ENCODE measurements at places on chromosomes 7 and 10.

DNA sequence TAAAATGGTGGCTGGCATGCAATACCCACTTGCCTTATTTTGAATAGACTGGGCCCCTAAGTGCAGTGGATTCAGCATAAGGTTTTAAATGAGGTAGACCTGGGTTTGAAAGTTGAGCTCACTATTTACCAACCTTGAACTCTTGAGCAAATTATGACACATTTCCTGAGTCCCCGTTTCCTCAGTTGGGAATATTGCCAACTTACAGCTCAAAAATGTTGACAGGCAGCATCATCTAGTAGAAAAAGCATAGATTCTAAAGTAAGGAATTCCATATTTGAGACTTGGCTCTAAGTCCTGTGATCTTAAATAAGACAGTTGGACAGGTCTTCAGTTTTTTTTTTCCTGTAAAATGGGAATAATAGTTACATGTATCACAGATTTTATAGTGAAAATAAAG, 305.5 kb downstream of the ACTR3B start:
- DNase-seq: no peak

GRCh38 chr7:127894588-127894987, 136.6 kb downstream of the LRRC4 start:
- no peak for DNase-seq

- DNase-seq: no peak
Observed at GRCh38 chr10:78664929-78665553, 403.7 kb upstream of the ZMIZ1 start.

DNA sequence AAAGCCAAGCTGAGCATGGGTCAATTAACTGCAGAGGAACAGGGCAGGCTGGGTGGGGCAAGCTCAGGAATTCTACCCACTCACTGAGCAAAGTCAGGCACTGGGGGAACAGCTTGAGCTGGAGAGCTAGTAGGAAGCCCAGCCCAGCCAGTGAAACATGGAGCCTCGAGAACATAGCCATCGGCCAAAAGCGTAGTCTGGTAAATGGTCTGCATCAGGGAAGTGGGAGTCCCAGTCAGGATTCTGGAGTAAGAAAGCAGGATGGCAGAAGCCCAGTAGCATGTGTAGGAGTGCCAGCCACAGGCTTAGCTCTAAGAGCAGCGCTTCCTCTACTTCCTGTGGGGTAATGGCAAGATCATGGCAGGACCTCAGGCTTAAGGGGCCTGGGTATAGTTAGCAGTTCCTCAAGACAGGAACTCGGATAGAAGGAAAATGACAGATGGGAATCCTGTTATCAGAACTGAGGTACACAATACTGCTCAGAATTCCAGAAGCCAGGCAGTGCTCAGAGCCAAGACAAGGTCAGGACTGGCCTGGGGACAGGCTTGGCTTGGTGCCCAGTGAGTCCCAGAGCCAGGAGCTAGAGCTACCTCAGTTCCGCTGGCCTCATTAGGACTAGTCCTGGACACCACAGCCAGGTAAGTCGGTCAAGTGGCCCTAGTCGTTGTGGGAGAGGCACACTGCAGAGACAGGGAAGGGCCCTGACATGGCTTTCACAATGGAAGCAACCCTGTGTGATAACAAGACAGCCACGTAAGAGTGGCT, 65.4 kb upstream of the MXI1 start:
- DNase-seq: no peak

DNA sequence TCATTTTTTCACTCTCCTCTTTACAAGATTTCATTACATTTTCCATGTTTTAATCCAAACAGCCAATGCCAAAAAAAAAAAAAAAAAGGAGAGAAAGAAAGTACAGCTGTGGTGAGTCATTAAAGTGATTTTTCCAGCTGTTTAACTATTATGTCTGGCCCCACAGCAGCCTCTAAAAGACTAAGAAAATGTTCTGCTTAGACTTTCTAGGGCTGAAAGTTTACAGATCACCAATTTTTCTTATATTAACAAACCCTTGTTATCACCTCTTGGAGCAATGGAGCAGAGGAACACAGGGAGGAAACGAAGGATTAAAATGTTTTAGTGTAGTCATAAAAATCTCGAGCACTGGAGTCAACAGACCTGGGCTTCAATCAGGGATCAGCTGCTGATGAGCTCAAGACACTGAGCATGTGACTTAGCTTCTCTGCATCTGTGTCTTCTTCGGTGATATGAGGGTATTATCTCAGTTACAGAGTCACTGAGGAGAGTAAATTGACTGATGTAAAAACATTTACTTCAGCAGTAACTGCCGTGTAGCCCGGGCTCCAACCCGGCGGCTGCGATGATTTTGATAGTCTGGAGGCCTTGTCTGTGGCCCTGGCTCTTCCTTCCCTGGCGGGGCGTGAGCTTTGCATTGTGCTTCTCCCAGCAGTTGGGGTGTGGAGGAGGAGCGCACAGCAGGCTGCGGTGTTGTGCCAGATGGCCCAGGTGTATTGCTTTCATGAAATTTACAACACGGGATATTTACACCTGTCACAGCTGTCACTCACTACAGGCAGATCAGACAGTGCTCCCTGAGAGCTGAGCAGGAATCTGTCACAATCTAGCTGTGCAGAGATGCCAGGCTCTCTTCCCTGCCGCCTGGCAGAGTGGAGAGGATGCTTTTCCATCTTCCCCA, 298.3 kb upstream of the FZD8 start:
- no peak for DNase-seq

DNA sequence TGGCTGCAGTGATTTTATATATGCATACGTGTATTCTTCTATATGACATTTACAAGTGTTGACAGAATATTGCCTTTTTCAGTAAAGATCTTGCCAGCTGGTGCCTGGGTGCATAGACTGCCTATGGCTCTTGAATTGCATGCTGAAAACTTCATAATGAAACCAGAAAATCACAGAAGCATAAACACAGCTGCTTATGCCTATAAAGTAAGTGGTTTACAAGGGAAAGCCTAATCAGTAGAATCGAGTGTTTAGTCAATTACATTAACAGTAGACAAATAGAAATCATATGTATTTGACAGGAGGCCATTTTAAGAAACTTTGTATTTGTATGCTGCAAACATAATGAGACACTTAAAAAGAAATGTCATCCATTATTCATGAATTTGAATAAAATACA, 82.5 kb downstream of the TMEM168 start:
- DNase-seq: no peak

DNA sequence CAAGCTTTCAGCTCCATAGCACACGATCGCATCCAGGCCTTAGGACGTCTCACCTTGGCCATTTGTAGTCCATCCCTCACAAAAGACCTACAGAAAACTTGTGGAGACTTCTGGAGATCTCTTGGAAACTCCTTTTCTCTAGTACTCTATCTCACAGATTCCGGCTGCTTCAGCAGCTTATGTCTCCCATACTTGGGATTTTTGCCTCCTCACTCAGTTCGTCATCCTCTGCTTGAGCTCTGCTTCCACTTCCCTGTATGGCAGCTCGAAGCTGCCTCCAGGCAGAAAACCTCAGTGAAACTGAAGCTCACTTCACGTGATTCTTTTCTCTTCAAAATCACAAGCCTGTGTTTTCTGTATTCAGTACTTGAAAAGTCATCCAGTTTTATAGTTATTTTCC, 178.7 kb upstream of the GDF10 start:
- DNase-seq: no peak

GRCh38 chr10:10403762-10404161, 613.9 kb upstream of the CELF2 start:
- DNase-seq: peak; percentile 36

- no peak for DNase-seq
Observed at GRCh38 chr7:79862447-79863210, 272.0 kb upstream of the GNAI1 start.

DNA sequence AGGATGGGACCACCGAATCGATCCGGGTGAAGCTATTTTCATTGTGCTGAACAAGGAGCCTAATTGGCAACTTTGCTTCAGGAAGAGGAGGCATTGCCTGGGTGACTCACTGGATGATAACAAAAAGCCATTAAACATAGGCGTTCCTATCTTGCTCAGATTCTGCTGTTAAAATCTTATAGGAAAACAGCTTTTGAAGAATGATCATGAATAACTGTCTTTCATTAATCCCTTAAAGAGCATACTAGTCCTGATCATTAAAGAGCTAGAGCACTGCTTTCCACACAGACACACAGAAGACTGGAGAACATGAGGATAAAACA, 174.2 kb upstream of the IMMP2L start:
- no peak for DNase-seq

DNA sequence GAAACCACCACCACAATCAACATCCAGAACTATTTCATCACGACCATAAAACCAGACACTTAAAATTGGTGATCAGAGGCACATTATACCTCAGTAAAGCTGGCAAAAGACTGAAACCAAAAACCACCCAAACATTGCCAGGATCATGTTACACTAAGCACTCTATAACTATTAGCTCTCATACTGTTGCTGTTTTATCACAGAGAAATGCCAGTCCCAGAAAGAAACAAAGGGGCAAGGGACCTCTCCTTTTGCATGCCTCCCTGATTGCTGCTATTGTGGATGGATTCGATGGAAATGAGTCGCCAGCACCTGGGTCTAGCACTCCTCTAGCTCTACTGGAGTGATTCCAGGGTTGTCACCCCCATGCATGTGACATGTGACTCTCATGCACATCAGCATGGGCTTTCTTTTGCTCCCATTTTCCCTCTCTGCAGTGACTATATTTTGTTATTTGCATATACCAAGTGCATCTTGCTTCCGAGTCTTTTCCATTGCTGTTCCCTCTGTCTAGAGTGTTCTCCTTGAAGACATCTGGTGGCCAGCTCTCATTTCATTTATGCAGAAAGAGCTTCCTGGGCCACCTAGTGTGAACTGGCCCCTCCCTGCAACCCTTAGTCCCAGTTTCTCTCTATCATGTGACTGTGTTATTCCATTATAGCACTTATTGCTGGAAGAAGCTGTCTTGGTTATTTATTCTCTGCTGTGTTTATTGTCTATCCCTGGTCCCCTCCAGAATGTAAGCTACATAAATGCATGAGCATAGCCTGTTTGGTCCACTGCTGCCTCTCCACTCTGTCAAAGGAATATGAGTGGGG, 300.6 kb downstream of the PLXNA4 start:
- DNase-seq: no peak

DNA sequence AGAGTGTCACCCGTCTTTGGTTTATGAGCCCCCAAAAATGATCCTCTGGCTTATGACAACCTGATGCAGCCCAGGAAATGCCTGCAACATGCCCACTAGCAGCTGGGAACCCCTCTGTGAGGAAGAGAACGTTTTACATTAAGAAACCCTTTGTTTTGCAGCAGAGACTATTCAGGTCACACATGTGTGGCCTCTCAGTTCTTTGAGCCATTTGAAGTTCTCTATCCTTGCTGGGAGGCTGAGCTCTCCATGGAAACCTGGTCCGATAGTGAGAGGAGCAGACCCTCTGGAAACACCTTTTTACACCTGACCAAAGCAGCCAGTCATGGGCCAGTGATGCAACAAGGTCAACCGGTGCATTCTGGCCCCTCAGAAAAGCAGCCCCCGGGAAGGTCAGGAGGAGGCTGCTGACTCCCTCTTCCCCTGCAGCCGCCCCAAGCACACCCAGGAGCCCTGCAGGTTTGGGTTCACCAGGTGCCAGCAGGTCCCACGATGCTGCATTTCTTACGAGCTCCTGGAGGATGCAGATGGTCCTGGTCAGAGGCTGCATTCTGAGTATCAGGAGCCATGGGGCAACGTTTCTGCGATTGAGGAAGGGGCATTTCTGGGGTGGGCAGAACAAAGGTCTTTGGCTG, 134.3 kb downstream of the ZMYND11 start:
- no peak for DNase-seq

- no peak for DNase-seq
Observed at GRCh38 chr7:17456541-17456940, 158.1 kb downstream of the AHR start.

- DNase-seq: no peak
Observed at GRCh38 chr7:91378131-91378530, 113.9 kb downstream of the FZD1 start.

DNA sequence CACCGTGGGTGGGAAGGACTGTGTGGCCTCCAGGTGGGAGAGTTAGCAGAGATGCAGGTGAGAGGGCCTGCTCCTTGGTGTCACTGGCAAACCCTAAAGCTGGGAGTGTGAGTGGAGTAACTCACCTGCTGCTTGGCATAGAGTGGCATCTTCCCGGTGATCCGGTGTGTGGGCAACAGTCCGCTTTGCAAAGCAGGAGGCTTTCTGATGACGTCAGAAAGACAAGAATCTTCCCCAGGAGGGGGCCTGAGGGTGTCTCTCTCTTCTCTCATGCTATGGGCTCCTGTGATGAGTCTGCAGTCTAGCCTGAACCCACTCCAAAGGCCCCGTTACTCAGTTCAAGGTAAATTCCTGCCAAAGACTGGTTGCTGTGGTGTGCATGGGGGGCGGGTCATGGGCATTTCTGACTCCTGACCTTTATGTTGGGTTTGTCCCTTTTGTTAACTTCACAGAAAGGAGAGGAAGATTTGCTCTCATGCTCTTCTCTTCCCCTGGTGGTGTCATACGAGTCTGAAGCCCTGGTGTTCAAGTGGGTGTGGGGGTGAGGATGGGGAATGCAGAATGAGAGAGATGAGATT, 187.9 kb downstream of the GATA3 start:
- no peak for DNase-seq

- no peak for DNase-seq
Observed at GRCh38 chr7:73740771-73741170, 2.2 kb upstream of the ABHD11 start.

DNA sequence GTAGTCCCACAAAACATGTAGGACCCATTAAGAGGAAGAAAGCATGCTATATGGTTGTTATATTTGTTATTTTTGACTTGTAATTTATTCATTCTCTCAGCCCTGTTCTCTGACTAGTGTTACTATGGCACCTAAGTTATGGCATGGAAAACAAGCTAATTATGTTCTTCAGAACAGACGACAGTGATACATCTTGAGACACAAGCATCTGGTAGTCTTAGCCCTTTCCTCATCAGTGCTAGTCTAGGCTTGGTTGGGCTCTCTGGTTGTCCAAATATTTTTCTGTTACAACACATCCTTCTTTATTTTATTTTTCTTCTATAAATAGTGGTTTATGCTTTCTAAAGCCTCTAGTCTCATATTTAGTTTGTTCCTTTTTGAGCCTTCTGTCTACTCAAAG, 308.3 kb upstream of the KAT6B start:
- no peak for DNase-seq

GRCh38 chr10:78109210-78109609, 75.5 kb downstream of the RPS24 start:
- DNase-seq: no peak

DNA sequence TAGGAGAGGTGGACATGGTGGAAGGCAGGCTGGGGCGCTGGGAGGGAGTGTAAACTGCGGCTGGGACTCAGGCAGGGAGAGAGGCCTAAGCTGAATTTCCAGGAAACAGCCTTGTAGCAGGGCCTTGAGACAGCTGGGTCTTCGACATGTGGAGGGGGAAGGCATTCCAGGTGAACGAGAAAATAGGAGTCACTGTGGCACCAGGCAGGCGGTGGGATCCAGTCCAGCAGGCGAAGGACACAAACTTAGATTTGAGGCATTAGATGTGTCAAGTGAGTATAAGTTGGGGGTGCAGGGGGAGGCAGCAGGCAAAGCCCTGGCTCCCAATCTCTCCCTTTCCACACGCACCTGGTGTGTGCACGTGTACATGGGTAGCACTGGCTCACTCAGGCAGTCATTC, 105.3 kb downstream of the PTPN20 start:
- DNase-seq: no peak
